ENCODE measurements at places on chromosomes 3 and 15.

DNA sequence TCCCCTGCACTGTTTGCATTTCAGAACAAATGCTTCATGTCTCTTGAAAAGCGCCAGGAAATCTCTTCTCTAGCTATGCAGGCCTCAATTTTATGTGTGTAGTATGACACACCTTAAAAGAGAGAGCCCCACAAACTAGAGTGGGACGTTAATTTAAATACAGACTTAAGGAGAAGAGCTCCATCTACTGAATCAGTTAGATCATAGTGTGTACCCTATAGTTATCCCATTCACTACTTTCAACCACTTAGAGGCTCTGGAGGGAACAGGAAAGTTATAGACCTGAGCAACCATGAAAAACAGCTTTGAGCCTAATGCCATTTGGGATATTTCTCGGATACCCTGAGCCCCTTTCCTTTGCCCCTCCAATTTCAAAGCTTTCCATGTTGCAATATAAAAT, 153.7 kb downstream of the TIGIT start:
- DNase-seq = no peak

- DNase-seq = no peak
Measured at GRCh38 chr3:193837347-193837827, 244.4 kb downstream of the OPA1 start.

DNA sequence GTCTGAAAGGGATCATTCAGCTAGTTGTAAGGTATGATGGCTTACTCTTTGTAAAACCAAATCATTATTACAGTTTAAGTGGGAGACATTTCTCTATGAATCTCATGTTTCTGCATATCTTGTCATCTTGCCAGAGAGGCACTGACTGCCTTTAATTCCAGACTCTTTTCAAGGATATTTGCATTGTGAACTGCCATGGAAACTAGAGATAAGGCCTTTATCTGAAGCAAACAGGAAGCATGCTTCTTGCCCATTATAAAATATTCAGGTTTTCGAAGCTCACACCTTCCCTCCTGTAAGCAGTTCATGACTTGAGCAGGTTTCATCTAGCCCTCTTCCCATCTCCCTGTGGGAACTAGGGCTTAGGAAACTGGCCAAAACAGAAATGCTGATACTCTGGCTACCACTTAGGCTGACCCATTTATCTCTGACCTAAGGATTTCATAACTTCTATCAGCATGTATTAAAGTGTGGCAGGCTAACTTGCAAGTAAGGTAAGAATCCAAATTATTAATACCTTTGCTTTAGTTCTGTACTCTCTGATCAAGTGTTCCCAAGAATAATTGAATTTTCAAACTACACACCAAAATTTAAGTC, 326.6 kb upstream of the ALCAM start:
- DNase-seq = no peak

DNA sequence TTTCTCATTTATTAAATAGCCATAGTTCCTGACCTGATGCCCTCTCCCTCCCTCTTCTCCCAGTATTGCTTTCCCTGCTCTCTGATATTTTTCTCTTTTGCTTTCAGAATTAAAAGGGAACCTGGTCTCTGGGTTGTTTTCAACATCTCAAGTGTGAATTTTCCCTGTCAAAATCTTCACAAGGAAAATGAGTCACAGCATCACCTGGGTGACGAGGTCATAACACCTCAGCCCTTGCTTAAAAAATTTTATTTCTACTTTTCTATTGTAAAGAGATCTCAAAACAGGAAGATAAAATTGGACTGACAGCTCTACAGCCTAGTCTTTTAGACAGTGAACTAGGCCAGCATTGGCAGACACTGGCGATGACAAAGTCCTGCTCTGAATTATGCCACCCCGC, 40.1 kb downstream of the GAP43 start:
- DNase-seq = no peak

DNA sequence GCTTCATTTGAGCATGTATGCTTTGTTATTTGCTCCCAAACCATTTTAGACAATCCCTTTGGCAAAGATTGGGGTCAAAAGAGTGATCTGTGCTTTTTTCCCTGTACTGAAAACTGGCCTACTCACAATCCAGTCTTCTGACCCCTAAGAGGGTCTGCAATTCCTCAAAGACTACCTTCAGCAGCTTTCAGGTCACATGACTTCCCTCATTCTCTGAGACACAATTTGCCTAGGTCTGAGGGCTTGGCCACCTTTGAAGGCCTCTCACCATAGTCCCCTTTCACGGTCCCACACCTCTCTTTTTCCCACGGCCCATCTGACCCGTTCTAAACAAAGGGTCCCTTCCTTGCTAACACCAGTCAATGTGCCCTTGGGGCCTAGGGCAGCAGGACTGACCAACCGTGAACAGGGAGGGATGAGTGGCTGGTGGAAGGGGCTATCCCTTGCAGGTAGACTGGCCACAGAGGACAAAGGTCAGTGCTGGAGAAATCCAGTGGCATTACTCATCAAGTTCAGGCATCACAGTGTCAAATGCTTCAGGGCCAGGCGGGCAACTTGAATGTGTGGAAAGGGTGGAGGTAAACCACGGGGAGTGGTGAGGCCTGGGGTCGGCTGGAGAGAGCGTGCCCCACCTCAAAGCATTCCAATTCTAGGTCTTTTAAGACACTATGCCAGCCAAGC, 10.8 kb downstream of the RASL12 start:
- no peak for DNase-seq

GRCh38 chr3:31505371-31506048, 27.2 kb upstream of the STT3B start:
- no peak for DNase-seq

GRCh38 chr3:105747060-105747541, 121.7 kb downstream of the CBLB start:
- no peak for DNase-seq

DNA sequence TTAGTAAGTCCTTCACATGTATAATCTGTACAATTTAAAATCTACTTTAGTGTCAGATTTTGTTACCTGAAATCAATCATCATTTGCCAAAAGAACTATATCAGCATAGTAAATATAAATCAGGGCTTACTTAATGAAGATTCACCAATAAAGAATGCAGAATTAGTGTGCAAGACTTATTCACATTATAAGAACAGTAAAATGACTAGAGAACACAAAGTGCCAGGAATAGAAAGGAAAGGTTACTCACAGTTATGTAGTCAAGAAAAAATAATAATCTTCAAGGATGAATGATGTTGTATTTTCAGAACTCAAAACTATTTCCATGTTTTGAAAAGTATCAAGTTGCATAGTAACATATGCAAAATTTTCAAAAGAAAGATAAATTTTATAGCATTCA, 891.9 kb downstream of the ROBO1 start:
- no peak for DNase-seq

DNA sequence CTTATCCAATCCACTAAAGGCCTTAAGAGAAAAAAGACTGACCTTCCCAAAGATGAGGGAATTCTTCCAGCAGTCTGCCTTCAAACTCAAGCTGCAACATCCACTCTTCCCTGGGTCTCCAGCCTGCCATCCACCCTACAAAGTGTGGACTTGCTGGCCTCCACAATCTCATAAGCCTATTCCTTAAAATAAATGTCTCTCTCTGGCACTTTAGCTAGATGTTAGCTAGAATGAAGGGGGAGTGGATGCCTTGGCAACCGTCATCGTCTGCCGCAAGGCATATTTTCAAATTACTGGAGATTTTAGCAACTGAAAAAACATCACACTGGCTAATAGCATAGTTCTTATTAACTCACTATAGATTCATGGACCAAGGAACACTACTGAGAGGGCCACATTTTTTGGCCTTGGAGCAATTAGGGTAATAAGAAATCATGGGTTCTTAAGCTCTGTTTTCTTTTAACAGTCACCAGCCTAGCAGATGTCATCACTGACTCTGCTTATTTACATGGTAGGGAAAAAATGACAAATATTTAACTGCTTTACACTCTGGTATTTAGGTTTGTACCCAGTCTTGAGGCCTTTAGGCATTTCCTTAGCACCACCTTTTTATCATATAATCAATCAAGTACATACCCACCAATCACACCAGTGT, 245.3 kb downstream of the MYRIP start:
- DNase-seq = no peak

- no peak for DNase-seq
Measured at GRCh38 chr3:182523836-182524235, 269.5 kb upstream of the ATP11B start.

GRCh38 chr3:62554264-62554799, 181.0 kb upstream of the FEZF2 start:
- DNase-seq = no peak

DNA sequence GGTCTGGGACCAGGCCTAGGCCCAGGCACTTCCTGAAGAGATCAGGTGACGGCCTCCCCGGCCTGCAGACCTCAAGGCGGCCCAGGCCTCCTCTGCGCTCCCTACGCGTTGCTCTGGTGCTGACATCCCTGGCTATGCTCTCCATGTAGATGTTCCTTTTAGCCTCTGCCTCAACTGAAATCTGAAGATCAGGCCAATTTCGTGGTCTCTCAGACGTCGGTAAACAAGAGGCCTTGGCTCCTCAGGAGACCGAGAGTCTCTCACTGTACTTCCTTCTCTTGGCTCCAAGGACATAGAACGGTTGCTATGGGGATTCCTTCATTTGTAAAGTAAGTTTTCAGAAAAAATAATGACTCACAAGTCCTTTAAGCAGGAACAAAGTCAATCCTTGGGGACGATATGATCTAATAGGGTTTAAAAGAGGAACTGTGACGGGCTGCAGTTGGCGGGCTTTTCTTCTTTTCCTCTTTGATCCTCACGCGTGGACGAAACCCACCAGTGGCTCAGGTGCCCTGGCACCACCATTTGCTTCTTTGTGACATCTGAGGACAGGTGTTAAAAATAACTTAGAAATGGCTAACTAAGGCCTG, 55.6 kb upstream of the CGNL1 start:
- DNase-seq = no peak

- no peak for DNase-seq
Measured at GRCh38 chr3:194832346-194833104, 146.8 kb downstream of the FAM43A start.

DNA sequence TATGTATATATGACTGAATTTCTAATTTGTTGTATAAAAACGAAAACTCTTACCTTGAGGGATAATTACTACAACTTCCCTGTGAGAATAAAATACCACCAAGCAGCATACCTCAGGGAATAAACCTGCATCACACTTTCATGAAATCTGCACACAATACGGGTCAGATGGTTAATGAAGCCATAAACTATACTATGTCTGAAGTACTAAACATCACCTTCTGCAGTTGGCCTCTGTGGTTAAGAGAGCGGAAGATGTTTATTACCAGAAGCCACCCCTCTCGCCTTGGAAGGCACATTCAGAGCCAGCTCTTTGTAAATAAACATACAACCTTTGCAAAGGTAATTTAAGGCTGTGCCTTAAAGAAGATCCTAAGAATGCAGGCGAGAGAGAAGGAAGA, 462.1 kb upstream of the NR2F2 start:
- DNase-seq = no peak

DNA sequence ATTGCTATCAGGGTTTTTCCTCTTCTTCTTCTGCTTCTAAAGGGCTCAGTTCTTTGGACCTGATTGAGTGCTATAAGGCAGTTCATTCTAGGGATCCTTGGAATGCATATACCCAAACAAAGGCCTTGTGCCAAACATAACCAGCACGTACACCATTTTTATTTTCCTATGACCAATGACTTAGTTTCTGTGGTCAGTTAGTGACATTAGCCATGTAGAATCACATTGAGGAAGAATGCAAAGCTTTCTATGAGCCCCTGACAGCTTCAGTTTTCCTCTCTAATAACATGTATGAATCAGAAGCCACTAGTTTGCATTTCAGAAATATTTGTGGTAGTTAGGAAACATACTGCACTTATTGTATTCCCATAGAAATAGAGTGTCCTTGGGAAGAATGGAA, 240.0 kb downstream of the THRB start:
- no peak for DNase-seq

- no peak for DNase-seq
Measured at GRCh38 chr15:52071570-52071969, 41.0 kb downstream of the BCL2L10 start.

DNA sequence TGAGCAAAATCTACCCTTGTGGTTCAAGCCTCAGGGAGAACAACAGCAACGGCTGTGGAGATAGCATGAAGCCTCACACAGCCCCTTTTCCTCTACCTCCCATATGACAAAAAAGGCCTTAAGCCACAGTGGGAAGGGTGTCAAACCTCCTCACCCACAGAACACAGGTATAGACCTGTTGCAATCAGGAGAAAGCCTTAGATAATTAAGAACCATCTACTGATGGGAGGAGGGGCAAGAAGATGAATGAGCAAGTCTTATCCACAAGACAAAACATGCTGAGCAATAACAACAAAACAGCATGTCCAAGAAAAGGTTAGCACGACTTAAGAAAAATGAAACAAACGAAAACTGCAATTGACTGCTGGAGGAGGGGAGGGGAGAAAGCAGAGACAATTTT, 272.9 kb upstream of the BCHE start:
- no peak for DNase-seq

- no peak for DNase-seq
Measured at GRCh38 chr3:149585401-149585726, 72.5 kb downstream of the WWTR1 start.

DNA sequence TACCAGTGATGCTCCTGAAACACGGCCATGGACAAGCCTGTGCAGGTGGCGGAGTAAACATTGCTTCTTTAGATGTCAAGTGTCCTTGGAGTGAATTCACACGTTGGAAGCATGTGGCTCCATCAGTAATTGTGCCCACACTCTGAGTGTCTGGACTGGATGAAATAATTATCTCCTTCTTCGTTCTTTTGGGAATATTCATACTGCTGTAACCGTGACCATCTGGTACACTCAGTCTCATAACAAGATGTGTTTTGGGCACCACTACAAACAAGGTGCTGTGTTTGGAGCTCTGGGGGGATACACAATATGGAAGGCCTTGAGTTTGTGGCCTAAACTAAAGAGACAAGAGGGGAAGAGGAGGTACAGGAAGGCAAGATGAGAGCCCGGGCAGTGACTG, 165.6 kb downstream of the APBA2 start:
- DNase-seq = no peak

DNA sequence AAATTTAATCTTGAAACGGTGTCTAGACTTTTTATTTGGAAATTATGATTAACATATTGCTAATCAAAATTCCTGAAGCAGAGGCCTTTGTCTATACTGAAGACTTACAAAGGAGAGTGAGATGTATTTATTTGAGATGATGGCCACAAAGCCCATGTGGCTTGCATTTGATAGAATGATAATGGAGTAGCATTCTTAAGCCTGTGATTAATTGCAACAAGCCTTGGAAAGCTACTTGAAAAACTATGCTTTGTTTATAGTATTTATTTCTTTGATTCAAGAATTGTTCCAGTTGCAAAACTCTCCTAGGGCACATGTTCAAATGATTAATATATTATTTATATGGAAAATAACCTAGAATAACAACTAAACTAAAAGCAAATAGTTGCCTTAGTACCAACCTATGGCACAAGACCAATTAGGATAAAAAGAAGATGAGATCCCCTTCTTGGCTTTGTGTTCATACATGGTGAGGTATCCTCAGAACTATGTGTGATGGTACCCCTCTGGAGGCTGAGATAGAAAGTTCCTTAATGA, 244.1 kb upstream of the TBL1XR1 start:
- DNase-seq = no peak

GRCh38 chr15:98773616-98774015, 125.3 kb downstream of the IGF1R start:
- DNase-seq = no peak

Data from cortex of kidney (tissue), 1 donor.